ENCODE measurements at places on chromosomes 5 and 9.

DNA sequence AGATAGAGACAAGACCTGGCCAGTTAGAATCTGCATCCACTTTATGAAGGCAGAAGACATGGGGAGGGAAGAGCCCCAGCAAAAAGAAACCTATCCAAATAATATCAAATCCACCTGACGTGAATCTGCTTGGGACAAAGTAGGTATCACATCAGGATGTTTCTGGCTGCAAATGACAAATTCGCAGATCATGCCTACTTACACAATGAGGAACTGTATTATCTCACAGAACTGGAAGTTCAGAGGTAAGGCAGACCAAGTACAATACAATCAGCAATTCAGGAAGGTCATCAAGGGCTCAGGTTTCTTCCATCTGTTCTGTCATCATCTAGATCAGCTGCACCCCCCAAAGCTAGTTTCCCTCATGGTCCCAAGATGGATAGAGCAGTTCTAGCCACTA, 13.2 kb upstream of the NR4A3 start:
- no peak for DNase-seq

- DNase-seq = no peak
Measured at GRCh38 chr9:106482733-106483132, 380.2 kb upstream of the ZNF462 start.

GRCh38 chr5:122532035-122532434, 220.0 kb downstream of the SNCAIP start:
- DNase-seq = no peak

DNA sequence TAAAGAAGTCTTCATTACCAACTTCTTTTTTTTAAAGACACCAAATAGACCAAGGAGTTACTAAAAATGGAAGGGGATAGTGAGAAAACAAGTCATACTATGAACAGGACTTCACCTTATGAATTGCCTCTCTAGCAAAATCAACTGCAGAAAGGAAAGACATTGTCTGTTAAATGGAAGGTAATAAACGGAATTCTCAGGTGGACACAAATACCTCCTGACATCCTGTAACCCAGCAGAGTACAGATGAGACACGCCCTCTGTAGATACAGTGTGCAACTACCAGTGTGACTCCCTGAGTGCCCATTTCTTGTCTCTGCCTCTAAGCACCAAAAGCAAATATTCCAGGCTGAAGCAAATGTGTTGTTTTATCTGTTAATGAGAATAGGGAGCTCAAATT, 12.2 kb upstream of the PLPP1 start:
- no peak for DNase-seq

DNA sequence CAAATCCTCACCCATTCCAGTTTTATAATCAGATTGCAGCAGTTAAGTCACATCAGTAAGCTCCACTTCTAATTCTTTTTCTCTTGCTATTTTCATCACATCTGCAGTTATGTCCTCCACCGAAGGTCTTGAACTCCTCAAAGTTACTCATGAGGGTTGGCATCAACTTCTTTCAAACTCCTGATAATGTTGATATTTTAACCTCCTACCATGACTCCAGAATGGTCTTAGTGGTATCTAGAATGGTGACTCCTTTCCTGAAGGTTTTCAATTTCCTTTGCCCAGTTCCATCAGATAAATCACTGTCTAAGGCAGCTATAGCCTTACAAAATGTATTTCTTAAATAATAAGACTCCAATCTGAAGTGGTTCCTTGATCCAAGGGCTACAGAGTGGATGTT, 53.8 kb upstream of the EDIL3 start:
- no peak for DNase-seq

GRCh38 chr9:105254226-105254625, 9.8 kb downstream of the SLC44A1 start:
- no peak for DNase-seq

- no peak for DNase-seq
Measured at GRCh38 chr5:82684165-82684564, 393.0 kb downstream of the TMEM167A start.

GRCh38 chr5:146595088-146595487, 79.1 kb upstream of the GPR151 start:
- no peak for DNase-seq

DNA sequence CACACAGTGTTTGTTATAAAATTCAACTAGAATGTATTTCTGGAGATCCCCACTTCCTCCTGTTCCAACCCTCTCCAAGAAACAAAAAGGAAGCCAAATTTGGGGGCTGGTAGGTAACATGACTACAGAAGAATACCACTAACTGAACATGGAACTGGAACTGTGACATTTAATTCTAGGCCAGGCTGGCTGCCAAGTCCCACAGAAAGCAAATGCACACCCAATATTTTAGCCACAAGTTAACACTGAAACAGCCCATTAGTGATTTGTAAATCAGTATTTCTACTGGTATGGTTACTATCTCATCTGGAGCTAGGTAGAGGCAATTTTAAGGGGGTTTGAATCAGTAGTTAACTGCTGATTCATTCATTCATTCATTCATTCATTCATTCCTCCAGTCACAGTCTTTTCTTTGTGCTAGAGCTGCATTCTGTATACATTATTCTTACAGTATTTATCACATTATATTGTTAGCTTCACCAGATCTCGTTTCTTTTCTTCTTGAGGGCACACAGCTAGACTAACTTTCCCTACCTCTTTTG, 131.7 kb upstream of the GDNF start:
- no peak for DNase-seq

GRCh38 chr5:164234321-164234720, 728.9 kb downstream of the MAT2B start:
- DNase-seq = no peak

- no peak for DNase-seq
Measured at GRCh38 chr5:86880785-86881492, 263.2 kb downstream of the COX7C start.

DNA sequence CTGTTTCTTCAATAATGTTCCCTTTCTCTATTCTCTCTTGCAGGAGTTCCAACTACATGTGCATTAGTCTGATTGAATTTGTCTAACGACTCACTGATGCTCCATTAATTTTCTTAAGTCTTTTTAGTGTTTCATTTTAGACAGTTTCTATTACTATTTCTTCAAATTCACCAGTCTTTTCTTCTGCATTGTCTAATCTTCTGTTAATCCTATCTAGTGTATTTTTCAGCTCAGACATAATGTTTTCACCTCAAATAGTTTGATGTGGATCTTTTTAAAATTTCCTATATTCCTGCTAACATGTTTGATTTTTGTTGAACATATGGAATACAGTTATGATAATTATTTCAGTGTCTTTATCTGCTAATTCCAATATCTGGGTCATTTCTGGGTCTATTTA, 21.7 kb upstream of the BICD2 start:
- DNase-seq = no peak

GRCh38 chr5:159263569-159263905, 447 bp downstream of the UBLCP1 start:
- no peak for DNase-seq

DNA sequence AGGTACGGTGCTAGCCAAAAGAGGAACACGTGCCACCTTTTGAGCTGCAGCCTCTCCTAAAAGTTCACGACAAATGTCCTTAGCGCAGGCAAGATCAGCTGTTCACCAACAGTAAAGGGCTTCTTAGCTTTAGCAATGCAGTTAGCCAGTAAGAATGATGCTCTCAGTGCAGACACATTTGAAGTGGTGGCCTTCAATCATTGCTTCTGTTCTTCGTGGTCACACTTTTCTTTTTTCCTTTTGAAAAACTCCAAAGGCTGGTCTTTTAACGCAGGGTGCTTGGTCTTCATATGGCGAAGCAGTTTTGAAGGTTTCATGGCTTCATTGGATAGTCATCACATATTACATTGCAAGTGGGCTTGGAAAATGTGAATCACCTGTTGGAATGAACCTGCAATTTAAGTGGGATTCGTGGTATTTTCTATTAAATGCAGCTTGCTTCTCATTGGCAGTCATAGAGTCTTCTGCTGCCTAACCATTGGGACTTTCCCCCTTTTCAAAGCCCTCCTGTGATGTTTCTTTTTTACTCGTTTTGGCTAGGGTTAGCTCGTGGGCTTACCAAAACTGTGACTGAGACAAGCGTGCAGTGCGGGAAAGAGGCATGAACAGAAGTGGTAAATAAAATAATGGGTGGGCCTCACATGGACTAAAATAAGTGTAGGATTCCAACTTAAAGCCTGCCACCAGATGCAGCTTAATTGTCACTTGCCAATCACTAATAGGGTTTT, 100.9 kb downstream of the MRPL36 start:
- no peak for DNase-seq

- no peak for DNase-seq
Measured at GRCh38 chr9:86413971-86414880, 60.0 kb upstream of the TUT7 start.

GRCh38 chr9:26157411-26157810, 479.2 kb upstream of the TUSC1 start:
- no peak for DNase-seq

DNA sequence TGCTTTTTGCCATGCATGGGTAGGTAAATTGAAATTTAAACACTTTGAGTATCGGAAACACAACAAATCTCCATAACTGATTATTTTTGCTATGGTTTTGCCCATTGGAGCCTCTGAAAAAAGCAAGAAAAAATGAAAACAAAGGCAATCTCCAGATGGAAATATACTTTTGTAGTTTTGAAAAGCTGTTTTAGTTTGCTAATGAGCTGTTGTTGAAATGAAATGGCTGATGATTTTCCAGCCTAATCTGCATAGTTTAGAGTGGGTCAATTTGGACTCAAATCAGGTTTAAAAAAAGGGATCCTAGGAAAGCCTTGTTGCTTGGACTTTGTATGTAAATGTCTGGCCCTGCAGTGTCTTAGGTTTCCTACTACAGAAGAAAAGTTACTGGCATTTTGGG, 285.8 kb downstream of the CAAP1 start:
- no peak for DNase-seq

DNA sequence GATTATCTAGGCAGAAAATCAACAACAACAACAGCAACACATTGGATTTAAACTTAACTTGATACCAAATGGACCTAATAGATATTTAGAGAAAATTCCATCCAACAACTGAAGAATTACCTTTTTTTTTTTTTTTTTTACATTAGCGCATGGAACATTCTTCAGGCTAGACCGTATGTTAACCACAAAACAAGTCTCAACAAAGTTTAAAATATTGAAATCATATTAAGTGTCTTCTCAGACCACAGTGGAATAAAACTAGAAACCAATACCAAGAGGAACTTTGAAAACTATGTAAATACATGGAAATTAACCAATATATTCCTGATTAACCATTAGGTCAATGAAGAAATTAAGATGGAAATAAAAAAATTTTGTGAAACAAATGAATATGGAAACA, 315.8 kb downstream of the CSNK1G3 start:
- DNase-seq = no peak

GRCh38 chr5:170057311-170057710, 48.4 kb upstream of the FOXI1 start:
- no peak for DNase-seq

DNA sequence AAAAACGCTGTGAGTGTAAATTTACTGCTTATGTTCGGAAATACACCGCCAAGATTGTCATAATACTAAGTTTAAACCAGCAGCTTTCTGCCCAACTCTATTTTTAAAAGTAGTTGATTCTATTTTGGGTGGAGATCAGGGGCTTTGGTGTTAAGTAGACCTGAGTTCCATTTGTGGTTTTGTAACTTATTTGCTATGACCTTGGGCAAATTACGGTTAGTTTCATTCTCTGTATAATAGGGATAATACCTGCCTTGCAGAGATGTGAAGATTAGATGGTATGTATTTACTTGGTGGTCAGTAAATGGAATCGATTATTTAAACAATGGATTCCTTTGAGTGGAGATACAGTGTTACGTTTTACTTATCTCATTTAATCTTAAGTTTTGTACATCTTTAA, 1.6 kb downstream of the RAD23B start:
- DNase-seq = no peak

Data from stimulated activated CD4-positive, alpha-beta T cell treated with anti-CD3 and anti-CD28 coated beads, TNF-alpha, amount 100 ng/mL, for 24 hours (primary cell).